ENCODE measurements at places on chromosomes 12 and 14.
A peak's percentile ranks its signal among the peaks of the same experiment; 100 is the strongest.

DNA sequence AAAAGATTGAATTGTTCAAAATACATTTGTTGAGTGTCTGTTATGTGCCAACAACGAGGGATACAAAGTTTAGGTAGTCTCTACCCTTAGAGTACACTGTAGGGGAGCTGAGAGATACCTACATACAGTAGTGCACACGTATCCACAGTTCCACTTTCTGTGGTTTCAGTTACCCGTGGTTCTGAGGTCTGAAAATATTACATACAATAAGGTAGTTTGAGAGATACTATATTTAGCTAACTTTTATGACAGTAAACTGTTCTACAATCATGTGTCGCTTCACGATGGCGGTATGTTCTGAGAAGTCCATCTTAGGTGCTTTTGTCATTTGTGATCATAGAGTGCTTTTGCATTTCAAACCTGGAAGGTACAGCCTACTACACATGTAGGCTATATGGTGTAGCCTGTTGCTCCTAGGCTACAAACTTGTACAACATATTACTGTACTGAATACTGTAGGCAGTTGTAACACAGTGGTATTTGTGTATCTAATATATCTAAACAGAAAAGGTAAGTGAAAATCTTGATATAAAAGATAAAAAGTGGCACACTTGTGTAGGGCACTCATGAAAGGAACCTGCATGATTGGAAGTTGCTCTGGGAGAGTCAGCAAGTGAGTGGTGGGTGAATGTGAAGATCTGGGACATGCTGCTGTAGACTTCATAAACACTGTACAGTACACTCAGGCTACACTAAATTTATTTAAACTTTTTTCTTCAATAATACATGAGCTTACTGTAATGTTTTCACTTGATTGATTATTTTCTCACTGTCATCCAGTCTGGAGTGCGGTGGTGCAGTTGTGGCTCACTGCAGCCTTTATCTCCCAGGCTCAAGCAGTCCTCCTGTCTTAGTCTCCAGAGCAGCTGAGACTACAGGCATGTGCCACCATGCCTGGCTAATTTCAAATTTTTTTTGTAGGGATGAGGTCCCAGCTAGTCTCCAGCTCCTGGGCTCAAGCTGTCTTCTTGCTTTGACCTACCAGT lies 4.0 kb downstream of the CPSF6 start:
- no peak for DNase-seq

GRCh38 chr12:58310368-58310767 lies 369.0 kb downstream of the ATP23 start:
- peak; percentile 75 for DNase-seq

- no peak for DNase-seq
Measured at GRCh38 chr12:98745578-98746391, 100.7 kb downstream of the APAF1 start.

GRCh38 chr14:54803926-54804537 lies 98.6 kb downstream of the GCH1 start:
- DNase-seq: no peak

DNA sequence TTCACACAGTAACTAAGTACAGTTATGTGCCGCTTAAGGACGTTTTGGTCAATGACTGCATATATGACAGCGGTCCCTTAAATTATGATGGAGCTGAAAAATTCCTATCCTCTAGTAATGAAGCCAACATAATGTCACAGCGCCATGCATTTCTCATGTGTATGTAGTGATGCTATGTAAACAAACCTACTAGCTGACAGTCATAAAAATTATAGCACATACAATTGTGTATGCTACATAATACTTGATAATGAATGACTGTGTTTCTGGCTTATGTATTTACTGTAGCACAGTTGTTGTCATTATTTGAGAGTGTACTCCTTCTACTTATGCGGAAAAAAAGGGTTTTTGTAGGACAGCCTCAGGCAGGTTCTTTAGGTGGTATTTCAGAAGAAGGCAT lies 99.7 kb downstream of the DACT1 start:
- DNase-seq: no peak

GRCh38 chr12:110688446-110689280 lies at the start of gene HVCN1:
HVCN1 (minus strand) TSS chr12:110689115; CDS start chr12:110683245, 5,870 bp downstream.
- DNase-seq: no peak

DNA sequence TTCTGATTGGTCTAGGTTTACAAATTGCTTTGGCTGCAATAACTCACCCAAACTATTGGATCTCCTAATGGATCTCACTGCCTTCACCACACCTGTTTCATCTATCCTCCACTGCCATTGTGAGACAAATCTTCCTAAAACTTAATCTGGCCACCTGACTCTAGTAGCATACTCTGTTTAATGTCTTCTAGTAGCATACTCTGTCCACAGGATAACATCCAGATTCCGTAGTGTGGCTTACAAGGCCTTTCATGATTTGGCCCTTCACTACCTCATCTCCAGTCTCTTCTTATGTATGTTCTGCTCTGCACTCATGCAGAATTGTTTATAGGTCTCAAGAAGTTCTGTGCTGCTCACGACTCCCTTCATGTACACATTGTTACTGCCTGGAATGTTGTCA lies 10.0 kb downstream of the HSD17B6 start:
- no peak for DNase-seq

DNA sequence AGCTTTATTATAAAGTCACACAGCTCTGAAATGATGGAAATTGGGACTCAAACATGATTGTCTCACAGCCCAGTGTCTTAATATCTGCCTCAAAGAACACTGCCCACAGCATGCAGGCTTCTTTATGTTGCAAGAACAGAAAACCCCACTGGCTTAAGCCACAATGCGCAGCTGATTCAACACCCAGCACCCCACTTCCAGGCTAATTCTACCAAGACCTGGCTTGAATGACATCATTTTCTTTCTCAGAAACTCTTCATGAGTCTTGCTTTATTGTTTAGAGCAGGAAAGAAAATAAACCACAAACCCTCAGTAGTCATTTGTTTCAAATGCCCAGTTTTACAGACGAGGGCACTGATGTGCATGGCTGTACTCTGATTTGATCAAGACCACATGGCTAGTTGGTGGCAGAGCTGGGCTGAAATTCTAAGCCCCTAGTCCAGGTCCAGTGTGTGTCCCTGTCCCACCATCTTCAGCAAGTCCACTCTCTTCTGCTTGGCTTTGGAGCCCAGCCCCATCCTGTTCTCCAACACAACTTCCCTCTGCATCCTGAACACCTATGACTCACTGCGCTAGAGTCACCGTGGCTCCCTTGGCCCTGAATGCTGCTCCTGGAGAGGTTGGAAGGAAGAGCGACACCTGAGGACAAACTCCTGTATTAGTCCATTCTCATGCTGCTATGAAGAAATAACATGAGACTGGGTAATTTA lies 50.3 kb upstream of the SRSF5 start:
- DNase-seq: peak; percentile 95

- no peak for DNase-seq
Measured at GRCh38 chr12:49358483-49359141, 8.7 kb upstream of the SPATS2 start.

DNA sequence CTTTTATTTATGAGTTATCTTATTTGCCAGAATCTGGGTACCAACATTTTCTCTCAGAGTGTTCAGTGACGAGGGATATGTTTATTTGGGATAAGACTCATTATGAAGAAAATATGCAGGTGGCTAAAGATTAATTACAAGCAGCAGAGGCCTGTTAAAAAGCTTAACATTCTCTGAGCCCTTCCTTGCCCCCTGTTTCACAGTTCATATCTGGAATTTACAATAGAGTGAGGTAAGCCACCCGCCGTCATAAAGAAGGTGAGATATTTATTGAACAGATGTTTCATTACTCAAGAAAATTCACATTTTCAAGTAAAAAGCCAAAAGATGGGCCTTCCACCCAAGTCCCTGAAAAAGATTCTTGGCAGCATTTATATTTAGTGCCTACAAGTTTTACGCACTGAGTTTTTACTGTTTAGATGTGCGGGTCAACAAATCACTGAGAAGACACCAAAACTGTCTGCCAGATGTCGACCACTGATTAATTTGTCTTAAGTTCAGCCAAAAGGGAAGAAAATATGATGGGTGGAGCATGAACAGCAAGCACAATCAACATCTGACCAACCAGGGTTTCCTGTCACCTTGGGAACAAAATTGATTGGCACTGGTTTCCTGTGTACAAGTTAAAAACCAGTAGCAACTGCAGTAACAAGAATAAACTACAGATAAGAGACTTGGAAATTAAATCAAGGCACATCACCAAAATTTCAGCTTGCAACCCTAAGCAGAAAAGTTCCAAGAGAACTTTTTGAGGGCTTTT lies 85.5 kb upstream of the PTPRB start:
- DNase-seq: peak; percentile 43

All from astrocyte (in vitro differentiated cells and primary cell).